ENCODE measurements at places on chromosomes 1 and 21.

DNA sequence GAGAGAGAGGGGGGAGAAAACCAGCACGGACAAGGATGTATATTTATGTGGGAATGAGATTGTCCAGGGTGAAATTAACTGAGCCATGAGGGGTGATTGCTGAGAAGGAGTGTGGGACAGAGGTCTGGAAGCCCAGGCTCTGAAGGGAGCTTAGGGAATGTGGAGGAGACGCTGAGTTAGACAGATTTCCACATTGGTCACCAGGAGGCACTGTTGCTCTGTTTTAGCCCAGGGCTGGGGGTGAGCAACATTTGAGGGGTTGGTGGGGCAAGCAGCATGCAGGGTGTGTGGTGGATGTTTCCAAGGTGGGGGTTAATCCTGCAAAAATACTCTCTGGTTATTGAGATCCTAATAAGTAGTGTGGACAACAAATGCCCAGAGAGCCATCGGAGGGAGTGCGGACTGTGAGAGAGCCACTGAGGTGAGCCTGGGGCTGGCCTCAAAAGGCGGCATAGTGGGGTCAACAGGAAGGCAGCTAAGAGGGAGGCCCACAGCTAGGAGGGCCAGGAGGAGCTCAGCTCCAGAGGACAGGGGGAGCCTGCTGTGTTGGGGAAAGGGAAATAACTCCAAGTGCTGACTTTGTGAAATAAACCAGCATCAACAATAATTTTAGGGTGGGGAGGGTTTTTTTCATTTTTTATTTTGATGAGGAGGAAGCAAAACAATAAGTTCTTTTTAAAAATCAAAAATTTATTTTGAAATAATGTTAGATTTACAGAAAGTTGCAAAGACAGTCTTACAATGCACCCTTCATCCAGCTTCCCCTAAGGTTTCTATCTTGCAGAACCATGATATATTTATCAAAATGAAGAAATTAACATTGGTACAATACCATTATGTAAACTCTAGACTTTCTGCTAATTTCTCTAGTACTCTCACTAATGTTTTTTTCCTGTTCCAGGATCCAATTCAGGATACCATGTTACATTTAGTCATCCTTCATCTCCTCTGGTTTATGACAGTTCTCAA, 82.8 kb upstream of the CD34 start:
- DNase-seq: no peak

GRCh38 chr1:9181990-9182783, 52.4 kb upstream of the H6PD start:
- DNase-seq: no peak

DNA sequence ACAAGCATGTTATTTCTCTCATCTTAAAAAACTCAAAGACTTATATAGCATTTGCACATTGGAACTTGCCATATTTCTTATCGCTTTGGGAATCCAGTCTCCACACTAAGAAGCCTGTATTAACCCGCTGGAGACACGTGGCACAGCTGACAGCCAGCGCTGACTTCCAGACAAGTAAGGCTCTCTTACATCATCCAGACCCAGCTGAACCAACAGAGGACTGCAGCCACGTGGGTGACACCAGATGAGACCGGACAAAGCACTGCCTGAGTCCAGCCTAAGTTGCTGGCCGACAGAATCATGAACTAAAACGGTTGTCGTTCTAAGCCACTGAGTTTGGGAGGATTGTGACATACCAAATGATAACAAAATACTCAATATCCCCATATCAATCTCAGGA, 6.3 kb upstream of the CD247 start:
- DNase-seq: no peak

- no peak for DNase-seq
Measured at GRCh38 chr21:15617964-15618363, 111.8 kb upstream of the USP25 start.

Measured in effector memory CD8-positive, alpha-beta T cell (primary cell).